ENCODE measurements at places on chromosomes 6 and 20.
A peak's percentile ranks its signal among the peaks of the same experiment; 100 is the strongest.

- no peak for DNase-seq
These were observed 12.9 kb downstream of the IPCEF1 start for GRCh38 chr6:154343473-154344308.

GRCh38 chr6:167569879-167570278 lies 245.0 kb downstream of the TTLL2 start:
- no peak for DNase-seq

DNA sequence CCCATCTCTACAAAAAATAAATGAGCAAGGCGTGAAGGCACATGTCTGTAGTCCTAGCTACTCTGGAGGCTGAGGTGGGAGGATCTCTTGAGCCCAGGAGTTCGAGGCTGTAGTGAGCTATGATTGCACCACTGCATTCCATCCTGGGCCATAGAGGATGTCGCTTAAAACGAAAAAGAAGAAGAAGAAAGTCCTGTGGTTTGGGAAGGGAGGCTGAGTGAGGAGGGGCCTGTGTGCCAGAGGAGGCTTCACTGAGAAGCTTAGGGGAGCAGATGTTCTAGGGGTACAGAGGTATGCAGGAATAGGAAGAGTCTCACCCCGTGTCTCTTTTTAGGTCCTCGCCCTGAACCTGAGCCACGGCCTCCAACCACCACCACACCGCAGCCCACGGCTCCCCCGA lies 4.2 kb downstream of the MMP9 start:
- DNase-seq = no peak

DNA sequence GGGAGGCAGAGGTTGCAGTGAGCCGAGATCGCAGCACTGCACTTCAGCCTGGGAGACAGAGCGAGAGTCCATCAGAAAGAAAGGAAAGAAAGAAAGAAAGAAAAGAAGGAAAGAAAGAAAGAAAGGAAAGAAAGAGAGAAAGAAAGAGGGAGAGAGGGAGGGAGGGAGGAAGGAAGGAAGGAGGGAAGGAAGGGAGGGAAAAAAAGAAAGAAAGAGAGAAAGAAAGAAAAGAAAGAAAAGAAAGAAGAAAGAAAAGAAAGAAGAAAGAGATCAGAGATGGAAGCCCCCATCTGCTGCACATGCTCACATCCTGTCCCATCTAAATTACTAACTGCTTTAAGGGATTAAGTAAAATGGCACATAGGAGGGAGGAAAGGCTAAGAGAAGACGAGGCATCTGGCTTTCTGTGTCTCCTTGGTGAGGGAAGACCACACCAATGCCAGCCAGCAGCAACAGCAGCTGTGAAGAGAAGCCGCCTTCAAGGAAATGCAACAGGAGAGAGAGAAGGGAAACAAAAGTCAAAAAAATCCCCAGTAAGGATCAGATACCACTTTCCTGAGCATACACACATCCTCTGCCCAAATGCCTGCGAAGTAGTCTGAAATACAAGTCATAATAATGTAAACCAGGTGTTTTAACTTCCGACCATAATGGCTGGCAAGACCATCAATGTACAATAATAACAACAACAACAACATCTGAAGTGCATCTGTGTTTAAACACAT lies 300.2 kb upstream of the JARID2 start:
- DNase-seq = no peak

- DNase-seq = no peak
These were observed 12.6 kb upstream of the BTN1A1 start for GRCh38 chr6:26487466-26487865.

DNA sequence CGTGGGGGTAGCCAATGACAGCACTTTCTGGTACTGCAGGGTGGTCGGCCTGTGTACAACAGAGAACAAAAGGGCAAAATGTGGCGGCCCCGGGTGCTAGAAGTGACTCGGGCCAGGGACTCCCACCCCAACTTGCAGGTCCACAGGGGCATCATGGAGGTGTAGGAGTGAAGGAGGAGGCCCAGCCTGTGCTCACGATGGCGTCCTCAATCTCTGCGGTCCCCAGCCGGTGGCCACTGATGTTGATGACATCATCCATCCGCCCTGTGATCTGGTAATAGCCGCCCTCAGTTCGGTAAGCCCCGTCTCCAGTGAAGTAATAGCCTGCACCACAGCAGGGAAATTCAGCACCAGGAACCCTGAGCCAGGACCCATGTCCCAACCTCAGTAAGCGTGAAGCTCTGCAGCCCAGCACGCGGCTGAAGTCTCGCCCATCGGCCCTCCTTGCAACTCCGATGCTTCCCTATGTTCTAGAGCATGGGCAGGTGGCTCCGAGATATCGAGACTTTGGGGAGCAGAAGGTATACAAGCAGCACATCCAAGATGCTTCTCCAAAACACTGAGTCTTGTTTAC lies 20.2 kb upstream of the APMAP start:
- peak; percentile 6 for DNase-seq

DNA sequence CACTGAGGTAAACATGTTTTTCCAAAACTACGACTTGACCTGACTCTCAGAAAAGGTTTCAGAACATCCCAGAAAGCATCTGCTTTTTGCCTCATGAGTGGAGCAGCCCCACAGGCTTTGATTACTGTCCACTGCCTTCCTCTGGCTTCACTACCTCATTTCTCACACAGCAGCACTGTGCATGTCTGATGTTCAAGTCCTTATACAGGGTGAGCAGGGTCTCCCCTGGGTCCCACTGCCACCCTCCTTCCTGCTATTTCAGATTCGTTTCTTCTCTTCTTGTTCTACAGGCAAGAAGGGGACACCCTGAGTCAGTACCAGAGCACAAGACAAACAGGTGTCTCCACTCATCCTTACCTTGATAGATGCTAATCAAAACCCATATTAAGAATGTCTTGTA lies 64.7 kb upstream of the NFATC2 start:
- DNase-seq = peak; percentile 34

DNA sequence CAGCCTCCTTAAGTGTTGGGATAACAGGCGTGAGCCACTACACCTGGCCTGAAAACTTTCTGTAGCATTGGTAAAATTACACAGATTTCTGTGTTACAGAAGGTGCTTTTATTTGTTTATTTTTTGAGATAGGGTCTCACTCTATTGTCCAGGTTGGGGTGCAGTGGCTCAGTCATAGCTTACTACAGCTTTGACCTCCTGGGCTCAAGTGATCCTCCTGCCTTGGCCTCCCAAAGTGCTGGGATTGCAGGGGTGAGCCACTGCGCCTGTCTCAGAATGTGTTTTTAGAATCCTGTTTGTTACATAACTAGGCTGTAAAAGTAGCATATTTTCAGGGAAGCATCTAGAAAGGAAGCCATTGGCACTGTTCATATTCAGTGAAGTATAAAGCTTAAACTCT lies 16.9 kb upstream of the BLTP3A start:
- DNase-seq = no peak

DNA sequence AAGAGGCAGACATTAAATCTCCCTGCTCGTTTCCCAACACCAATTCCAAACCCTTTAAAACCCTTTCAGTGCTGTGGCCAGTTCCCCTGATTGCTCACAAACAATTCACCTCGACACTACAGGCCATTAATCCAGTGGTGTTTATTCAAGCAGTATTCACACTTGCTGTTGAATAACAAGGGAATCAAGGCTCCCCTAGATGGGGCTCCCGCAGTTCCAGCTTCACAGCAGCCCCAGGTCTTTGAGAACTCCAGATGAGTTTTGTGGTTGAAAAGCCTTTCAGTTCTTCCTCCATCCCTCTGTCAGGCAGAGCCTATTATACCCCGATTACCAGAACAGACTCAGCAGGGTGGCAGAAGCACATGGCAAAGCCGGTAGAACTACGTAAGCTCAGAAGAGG lies 36.2 kb downstream of the JAG1 start:
- DNase-seq = no peak

GRCh38 chr6:106249658-106250057 lies 75.9 kb downstream of the ATG5 start:
- no peak for DNase-seq

DNA sequence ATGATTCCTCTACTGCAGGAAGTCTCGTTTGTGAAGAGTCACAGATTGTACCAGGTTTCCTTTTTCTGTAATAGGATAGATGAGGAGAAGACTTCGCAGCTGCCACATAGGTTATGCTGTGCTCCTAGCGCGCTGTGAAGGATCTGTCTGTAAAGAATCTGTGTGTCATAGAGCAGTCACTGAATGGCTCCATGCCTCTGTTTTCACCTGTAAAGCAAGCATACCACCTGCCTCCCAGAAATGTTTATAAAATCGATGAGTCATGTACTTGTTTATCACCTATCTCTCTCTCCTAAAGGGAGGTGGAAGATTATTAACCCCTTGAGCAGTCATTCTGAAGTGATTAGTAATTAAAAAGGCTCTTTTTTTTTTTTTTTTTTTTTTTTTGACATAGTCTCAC lies 86.6 kb downstream of the TFAP2B start:
- no peak for DNase-seq

GRCh38 chr6:90803956-90804355 lies 217.1 kb upstream of the MAP3K7 start:
- DNase-seq = no peak

DNA sequence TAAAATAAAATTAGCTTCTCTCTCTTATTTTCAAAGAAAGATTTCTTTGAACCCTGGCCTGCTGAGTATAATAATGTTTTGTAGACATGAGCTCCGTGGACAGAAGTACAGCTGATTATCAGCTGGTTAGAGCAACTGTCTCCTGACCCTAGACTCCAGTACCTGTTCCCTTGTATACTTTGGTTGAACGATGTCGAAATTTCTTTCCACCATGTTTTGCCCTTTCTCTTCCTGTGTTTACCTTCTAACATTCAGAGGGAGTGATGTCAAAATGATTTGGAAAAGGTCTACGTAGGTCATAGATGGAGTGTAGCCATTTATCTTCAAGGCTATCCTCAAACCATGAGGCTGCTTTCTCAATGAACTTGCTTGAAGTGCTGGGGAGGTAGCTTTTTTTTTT lies 16.8 kb upstream of the ADTRP start:
- no peak for DNase-seq

DNA sequence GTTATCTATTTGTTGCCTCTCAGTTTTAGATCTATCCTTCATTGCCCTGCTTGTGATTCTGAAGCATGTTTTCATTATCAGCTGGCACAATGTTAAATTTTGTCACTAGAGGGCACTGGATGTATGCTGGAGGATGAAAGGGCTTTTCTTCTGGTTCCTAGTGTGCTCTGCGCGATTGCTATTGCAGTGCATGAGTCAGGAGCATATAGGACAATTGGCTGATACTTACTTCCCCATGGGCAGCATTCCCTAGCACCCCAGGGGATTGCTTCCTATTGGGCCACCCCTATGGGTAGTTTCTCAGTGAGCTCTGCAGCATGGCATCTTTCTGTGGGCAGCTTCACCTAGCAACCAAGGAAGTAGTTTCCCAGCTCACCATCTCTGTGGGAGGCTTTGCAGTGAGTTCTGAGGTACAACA lies 280.3 kb upstream of the SYNCRIP start:
- no peak for DNase-seq

GRCh38 chr6:80872199-80872950 lies 765.9 kb downstream of the BCKDHB start:
- DNase-seq = no peak

DNA sequence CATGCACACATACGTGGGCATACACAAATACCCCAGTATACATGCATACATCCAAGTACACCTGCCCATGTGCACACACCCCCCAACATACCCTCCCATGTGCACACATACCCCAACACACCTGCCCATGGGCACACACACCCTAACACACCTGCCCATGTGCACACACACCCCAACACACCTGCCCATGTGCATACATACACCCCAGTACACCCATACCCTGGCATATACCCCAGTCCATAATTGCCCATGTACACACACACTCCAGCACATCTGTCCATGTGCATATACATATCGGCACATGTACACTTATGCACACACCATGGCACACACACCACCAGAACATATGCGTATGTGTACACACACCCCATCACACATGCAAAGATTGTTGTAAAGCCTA lies 475.2 kb downstream of the PREX1 start:
- DNase-seq = no peak

Measured in T-helper 1 cell (primary cell).